ENCODE measurements at places on chromosomes 12 and 14.

DNA sequence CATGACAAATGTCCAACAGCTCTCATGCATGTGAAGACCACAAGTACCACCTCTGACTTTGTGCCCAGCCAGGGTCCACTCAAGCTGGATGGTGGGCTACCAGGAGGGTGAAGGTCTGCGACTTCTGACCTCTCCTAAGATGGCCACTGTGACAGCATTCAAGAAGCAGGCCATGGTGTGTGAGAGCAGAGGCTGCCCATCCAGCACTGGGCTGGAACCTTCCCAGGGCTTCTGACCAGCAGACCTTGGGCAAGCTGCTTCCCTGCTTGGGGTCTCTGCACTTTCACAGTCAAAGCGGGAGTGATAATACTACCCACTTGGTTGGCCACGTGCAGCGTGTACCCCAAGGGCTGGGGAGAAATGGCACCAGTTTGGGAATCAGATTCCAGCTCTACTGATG lies 10.4 kb downstream of the MMAB start:
- DNase-seq = no peak

DNA sequence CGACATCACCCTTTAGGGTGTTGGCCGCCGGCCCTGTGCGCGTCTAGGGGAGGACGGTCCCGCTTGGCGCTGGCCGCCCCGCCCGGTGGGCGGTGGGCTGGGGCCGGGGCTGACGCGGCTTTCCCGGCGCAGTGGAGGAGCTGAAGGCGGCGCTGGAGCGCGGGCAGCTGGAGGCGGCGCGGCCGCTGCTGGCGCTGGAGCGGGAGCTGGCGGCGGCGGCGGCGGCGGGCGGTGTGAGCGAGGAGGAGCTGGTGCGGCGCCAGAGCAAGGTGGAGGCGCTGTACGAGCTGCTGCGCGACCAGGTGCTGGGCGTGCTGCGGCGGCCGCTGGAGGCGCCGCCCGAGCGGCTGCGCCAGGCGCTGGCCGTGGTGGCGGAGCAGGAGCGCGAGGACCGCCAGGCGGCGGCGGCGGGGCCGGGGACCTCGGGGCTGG lies 3.6 kb downstream of the TNFAIP2 start:
- peak; percentile 73 for DNase-seq

- no peak for DNase-seq
These were observed 33.0 kb upstream of the CFAP54 start for GRCh38 chr12:96456265-96456974.

DNA sequence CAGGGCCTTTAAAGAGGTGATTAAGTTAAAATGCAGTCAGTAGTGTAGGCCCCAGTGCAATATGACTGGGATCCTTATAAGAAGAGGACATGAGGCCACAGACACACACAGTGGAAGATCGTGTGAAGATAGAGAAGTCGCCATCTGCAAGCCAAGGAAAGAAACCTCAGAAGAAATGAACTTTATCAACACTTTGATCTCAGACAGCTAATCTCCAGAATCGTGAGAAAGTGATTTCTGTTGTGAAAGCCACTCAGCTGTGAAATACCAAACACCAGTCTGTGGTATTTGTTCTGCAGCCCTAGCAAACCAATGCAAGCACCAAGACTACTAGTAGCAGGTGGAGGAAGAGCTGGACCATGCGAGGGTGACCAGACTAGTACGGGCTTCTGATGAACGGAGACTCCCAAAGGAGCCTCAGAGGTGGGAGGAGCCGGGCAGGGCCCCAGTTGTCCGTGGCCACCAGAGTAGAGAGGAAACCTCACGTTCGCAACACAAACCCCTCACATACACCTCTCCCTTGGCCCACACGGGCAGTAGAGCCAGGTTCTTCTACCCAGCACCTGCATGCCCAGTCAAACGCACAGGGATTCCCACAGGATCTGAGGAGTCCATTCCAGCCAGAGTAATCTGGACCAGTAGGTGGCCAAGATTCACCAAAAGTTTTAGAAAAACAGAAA lies 243.0 kb downstream of the TTC8 start:
- no peak for DNase-seq

DNA sequence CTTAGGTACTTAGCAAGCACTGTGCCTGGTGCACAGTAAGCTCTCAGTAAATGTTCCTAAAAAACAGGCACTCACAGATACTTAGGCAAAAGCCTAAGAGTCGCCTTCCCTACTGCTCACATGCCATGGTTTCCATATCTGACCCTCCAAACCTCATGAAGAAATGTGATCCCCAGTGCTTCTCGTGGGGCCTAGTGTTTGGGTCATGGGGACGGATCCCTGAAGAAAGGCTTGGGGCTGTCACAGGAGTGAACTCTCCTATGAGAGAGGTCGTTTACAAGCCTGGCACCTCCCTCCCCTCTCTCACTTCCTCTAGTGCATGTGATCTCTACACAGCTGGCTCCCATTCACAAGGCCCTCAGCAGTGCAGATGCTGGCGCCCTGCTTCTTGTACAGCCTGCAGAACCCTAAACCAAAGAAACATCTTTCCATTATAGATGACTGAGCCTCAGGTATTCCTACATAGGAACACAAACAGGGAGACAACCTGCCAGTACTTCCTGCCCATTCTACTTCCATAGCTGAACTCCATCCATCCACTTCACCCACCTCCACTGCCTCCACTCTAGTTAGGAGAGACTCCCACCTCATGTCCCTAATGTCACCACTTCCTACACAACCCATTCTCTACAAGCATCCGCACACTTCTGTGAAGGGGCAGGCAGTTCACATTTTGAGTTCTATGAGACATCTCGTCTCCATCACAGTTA lies 2.9 kb downstream of the SLC15A4 start:
- DNase-seq = no peak

- peak; percentile 42 for DNase-seq
These were observed 10.2 kb downstream of the ERG28 start for GRCh38 chr14:75650253-75651058.

All from kidney tubule cell (primary cell).